LHCN-M2 (cell line): ENCODE measurements at places on chromosomes 2 and 18.

- peak; percentile 69 for DNase-seq
Measured at GRCh38 chr2:161077367-161078210, 82.6 kb upstream of the TANK start.

DNA sequence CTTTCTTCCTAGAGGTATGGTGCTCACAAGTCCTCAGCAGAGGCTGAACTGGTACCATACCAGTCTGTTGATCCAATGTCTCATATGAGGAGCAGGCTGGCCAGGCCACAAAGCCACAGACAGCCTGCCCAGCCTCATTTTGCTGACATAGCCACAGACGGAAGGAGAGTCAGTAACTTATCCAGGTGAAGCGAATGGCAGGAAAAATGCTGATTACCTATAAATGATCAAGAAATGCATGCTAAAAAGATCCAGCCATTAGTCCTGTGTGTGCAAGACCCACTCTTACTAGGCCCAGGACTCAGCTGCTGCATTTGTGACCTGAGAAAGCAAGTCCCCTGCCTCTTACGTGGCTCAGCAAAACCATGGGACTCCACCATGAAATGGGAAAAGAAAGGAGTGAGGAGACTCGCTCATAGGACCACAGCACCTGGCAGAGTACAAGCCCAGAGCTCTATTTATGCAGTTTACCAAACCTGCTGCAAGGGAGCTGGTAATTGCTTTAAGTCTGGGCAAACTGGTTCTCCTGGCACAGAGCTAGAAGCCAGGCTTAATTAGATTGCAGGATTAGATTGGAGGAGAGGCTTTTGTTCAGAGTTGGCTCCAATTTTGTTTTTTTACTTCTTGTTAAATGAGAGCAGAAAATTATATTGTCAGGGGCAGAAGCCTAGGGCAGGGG, 19.0 kb downstream of the RHOB start:
- no peak for DNase-seq

DNA sequence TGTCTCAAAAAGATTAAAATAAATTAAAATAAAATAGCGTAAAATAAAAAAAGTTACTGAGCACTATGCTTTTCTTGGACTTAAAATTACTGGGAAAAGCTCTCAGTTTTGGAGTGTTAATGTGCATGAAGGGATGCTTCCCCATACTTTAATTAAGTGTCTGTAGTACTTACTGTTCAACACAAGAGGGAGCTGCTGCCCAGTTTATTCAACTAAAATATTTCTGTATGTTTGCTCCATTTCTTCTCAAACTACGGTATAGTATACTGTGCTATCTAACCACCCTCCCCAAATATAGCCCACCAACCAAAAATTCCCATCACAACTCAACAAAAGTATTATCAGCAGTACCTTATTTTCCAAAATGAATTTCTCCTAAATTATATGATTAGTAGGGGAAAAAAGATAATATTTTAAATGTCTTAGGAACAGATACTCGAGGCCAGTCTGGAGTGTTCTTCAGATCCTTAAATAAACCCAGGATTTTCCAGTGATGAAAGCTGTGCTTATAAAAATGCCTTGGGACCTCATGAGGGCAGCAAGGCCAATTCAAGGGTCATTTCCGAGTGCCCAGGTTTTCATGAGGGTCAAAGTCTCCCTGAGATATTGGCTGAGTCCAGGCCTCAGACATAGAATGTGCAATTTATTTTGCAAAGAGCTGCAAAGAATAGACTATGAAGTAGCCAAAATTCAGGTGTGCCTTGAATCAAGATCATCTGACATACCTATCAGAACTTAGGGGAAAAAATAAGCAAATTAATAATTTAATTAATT, 64.1 kb downstream of the CHRNA1 start:
- peak; percentile 48 for DNase-seq

GRCh38 chr2:9984217-9984739, 32.8 kb downstream of the GRHL1 start:
- peak; percentile 49 for DNase-seq

- DNase-seq: no peak
Measured at GRCh38 chr2:46171996-46172546, 125.1 kb upstream of the EPAS1 start.

- peak; percentile 35 for DNase-seq
Measured at GRCh38 chr2:83565626-83566025, 893.5 kb downstream of the SUCLG1 start.

GRCh38 chr2:10481055-10481665, 33.0 kb upstream of the ODC1 start:
- DNase-seq: no peak

GRCh38 chr2:240024766-240025165, 376 bp downstream of the NDUFA10 start:
- DNase-seq: no peak

- DNase-seq: peak; percentile 84
Measured at GRCh38 chr2:199136681-199137080, 321.1 kb downstream of the SATB2 start.

DNA sequence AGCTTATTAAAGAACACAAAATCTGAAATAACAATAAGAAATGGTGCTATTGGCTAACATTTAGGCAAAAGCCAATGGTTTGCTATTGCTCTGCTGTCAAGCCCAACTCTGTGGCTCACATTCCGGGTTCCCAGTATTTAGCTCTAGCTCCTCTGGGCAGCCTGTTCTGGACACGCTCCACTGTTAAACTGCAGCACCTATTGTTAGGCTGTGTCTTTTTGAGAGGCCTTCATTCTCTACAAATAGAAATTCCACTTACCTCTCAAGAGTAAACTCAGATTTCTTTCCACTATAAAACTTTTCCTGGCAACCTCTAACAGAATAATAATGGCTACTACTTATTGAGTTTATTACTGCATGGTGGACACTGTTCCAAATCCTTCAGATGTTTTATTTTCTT, 3.7 kb upstream of the KLHL14 start:
- DNase-seq: no peak

GRCh38 chr18:44602845-44603244, 77.8 kb upstream of the SETBP1 start:
- peak; percentile 32 for DNase-seq

DNA sequence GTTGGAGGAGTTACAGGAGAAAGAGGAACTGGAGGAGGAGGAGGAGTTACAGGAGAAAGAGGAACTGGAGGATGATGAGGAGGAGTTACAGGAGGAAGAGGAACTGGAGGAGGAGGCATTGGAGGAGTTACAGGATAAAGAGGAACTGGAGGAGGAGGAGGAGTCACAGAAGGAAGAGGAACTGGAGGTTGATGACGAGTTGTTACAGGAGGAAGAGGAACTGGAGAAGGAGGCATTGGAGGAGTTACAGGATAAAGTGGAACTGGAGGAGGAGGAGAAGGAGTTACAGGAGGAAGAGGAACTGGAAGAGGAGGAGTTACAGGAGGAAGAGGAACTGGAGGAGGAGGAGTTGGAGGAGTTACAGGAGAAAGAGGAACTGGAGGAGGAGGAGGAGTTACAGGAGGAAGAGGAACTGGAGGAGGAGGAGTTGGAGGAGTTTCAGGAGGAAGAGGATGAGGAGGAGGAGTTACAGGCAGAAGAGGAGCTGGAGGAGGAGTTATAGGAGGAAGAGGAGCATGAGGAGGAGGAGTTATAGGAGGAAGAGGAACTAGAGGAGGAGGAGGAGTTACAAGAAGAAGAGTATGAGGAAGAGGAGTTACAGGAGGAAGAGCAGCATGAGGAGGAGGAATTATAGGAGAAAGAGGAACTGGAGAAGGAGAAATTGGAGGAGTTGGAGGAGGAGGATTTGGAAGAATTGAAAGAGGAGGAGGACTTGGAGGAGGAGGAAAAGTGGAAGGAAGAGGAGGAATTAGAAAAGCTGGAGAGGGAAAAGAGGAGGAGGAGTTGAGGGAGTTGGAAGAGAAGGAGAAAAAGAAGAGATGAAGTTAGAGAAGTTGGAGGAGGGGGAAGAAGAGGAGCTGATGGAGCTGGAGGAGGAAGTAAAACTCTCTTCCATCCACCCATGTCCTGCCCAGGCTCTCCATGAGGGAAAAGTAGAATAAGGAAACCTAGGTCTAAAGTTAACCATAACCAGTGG, 37.2 kb downstream of the CLASP1 start:
- DNase-seq: no peak

GRCh38 chr2:216002101-216002678, 11.2 kb downstream of the MREG start:
- DNase-seq: no peak

GRCh38 chr2:29567906-29568520, 353.4 kb downstream of the ALK start:
- DNase-seq: no peak

- no peak for DNase-seq
Measured at GRCh38 chr2:55418072-55418471, 1.6 kb downstream of the CCDC88A start.

GRCh38 chr2:19176172-19176852, 182.1 kb downstream of the OSR1 start:
- DNase-seq: peak; percentile 45

GRCh38 chr2:35428548-35428947, 927.0 kb upstream of the CRIM1 start:
- DNase-seq: peak; percentile 17

DNA sequence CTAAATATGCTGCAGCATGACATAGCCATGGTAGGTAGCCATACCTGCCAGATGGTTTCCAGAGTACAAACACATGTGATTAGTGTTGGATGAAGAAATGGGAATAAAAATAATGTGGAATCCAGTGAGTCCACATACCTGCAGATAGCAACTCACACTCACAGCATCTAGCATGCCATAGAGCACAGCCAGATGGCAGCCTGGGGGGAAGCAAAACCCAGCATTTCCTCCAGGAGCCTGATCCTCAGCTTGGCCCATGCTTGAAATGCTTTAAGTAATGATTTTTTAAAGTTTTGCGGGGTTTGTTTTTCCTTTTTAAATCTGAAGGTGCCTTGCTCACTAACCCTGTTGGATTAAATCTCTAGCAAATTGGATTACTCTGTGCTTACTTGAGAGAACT, 535.1 kb downstream of the STK39 start:
- no peak for DNase-seq

DNA sequence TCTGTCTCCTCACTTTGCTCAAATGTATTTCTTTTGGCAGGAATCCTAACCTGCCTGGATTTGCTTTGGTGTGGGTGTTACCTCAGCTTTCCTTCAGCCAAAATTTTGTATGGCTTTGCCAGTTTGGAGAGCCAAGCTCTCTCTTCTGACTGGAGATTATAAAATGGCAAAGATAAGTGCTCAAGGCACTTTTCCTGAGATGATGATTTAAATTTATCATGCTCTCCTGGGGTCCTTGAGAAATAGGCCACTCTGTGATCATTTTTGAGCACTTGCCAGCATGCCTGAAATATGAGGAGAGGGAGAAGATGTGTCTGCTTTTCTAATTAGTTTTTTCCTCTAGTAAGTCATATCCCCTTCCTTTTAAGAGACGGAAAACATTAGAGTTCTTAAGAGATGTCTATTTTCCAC, 683.0 kb downstream of the SLC4A3 start:
- no peak for DNase-seq

GRCh38 chr2:3602553-3603339, 7.8 kb downstream of the COLEC11 start:
- DNase-seq: no peak

GRCh38 chr2:183564726-183565125, 440.5 kb downstream of the NUP35 start:
- no peak for DNase-seq

GRCh38 chr18:61443081-61443725, 110.0 kb downstream of the CDH20 start:
- DNase-seq: peak; percentile 1

GRCh38 chr18:50053111-50053510, 141.8 kb downstream of the MYO5B start:
- DNase-seq: no peak

DNA sequence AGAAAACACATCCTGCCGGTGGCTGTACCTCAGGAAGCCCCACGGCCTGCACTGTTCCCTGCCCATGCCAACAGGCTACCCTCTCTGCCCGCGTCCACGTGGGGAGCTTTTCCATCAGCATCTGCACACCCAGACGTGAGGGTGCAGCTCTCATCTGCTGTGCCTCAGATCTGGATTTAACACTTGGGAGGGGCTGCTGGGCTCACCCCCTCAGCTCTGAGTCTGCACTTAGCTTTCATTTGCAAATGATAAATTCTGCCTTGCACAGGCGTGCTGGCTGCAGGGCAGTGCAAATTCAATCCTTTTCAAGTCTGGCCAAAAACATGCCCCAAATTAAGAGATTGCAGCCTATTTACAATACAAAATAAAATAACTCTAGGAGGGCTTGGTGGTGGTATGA, 245.7 kb downstream of the TWIST2 start:
- no peak for DNase-seq

- peak; percentile 83 for DNase-seq
Measured at GRCh38 chr2:216904974-216905373, 45.1 kb upstream of the TNP1 start.

- peak; percentile 43 for DNase-seq
Measured at GRCh38 chr2:101858910-101859309, 132.8 kb upstream of the IL1R2 start.

DNA sequence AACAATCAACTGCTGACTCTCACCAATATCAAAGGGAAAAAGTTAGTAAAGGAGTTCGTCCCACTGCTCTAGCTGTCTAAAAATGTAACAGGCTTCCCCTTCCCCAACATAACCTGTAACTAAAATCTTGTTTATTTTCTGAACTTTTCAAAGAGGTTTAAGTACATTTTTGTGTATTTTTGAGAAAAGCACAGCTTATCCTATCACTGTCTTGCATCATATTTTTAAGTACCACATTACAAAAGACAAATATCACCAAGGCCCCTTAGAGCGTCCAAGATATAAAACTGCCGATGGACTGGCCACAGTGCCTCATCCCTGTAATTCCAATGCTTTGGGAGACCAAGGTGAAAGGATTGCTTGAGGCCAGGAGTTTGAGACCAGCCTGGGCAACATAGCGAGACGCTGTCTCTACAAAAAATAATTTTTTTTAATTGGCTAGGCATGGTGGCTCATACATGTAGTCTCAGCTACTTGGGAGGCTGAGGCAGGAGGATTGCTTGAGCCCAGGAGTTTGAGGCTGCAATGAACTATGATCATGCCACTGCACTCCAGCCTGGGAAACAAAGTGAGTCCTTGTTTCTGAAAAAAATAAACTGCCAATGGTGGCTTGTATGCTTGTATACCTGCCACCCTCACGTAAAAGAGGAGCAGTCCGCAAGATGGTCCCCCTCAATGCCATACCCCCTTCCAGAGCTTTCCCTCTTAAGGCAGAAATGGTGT, 21.2 kb upstream of the LAPTM4A start:
- DNase-seq: no peak

DNA sequence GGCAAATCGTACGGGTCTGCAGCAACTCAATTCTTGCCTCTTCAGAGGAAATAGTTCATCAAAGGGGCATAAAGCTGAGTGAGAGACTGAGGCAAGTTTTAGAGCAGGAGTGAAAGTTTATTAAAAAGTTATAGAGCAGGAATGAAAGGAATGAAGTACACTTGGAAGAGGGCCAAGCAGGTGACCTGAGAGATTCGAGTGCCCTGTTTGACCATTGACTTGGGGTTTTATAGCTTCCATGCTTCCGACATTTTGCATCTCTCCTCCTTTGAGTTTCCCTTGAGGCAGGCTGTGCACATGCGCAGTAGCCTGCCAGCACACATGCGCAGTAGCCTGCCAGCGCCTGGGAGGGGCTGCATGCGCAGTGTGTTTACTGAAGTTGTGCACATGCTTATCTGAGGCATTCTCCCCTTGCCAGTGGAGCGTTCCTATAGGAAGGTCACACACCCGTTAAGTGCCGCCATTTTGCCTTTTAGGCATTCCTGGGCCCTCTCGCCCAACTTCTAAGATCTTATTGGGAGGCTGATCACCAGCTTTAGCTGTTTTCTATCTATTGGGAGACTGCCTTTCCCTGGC, 265.5 kb upstream of the MGAT5 start:
- DNase-seq: no peak

GRCh38 chr2:60095202-60095815, 458.1 kb downstream of the BCL11A start:
- no peak for DNase-seq

- no peak for DNase-seq
Measured at GRCh38 chr2:19632403-19632991, 269.3 kb downstream of the TTC32 start.
